ENCODE measurements at places on chromosomes 1 and 21.

GRCh38 chr1:12215118-12215961 lies 14.5 kb upstream of the VPS13D start:
- DNase-seq = no peak

DNA sequence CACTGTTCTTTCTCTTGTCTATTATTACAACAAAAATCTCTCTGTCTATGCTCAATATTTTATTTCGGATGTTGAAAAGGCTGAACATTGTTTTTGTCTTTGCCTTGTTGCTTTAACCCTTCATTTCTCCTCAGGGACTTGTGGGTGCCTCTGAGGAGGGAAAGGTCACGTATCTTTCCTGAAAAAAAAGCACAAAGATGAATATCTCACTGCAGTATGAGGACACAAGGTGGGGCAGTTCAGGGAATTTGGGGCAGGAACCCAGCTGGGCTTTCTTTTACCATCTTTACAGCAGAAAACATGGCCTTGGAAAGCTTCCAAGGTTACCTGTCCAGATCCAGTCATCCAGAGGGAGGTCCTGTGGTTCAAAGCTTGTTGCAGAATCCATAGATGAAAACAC lies 99.1 kb upstream of the LPGAT1 start:
- no peak for DNase-seq

GRCh38 chr1:104592926-104593325 lies 843.2 kb downstream of the AMY1C start:
- DNase-seq = no peak

DNA sequence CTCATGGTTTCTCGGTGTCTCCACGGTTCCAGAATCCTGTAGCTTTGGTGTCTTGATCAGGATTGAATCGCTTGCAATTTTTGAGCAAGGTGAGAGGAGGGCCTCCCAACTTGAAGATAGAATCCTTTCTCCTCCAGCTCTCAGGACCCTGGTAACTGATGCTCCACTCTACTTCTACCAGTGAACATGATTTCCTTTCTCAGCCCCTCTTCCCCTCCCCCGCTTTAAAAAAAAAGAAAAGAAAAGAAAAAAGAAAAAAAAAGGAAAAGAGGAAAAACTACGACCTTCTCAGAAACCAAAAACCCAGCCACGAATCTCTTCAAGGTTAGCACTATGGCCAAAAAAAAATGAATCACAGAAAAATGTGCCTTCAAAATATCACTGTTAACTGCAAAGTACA lies 1.2 kb downstream of the ARHGEF11 start:
- no peak for DNase-seq

DNA sequence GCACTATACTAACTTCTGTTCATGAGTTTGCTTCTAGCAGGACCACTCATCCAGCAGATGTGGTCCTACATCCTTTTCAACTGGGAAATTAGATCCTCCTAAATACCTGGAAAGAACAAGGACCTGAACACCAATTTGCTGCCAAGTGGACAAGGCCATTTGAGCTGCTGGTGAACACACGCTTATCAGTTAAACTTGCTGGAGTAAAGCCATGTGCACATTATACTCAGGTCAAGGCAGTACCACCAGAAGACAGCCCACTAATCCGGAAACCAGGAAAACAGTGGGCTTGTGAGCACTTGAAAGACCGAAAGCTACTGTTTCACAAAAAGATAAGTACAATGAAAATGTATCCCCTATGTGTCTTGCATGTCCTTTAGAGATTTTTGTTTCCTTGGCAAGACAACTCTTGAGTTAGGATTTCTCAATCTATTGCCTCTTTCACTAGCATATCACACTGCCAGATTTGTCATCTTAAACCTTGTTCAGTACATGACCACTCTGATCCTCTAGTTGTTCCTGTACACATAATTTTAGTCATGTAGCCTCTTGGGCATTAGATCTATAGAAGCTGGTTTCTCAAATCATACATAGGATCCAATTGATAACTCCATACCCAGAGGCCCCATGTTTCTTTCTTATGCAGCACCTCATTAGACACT lies 4.5 kb upstream of the REN start:
- DNase-seq = no peak

DNA sequence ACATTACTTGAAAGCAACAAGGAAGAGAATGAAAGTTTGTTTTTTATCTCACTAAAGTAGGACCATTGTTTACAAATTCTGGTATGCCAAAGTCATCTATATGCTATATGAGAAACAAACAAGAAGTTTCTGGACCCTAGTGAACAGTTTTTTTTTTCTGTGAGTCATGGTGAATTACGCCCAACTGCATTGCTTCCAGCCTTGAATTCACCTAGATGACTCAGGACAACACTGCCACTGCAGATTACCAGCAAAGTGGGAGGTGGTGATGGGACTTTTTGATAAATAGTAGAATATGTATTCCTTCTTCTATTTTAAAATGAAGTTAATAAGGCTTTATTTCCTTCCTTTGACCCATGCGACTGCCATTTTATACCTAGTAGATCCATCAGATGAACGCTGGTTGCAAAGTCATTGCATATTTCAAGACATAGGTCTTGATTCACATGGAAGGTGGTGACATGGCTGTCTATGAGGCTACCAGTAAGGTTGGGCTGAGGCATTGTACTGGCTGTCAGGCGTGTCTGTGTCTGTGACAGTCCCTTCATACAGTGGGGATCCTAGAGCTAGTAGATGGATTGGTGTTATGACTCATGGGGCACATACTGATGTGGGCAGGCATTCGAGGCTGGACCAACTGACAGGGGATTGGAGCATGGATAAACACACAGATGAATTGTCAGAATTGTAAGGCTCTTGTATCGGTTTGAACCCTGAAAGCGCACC lies 49.1 kb upstream of the APOBEC4 start:
- no peak for DNase-seq

GRCh38 chr1:181344091-181344490 lies 139.2 kb upstream of the CACNA1E start:
- no peak for DNase-seq

DNA sequence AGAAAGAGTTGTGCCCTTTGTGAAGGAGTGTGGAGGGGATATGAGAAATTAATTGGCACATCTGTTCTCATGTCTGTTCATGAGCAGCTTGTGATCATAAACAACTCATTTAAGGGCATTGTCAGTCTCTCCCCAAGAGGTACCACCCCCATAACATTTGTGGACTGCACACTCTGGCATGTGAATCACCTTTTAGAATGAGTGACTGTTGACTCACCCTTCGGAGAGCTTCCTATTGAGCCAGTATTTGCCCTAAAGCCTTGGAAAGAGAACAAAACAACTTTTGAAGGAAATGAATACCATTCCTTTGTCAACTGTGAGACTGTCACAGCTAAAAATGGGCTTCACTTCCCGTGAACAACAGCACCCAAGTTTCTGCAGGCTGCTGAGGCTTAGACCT lies 27.5 kb upstream of the MYSM1 start:
- DNase-seq = no peak

GRCh38 chr1:244552336-244552735 lies 91.3 kb downstream of the CATSPERE start:
- no peak for DNase-seq

DNA sequence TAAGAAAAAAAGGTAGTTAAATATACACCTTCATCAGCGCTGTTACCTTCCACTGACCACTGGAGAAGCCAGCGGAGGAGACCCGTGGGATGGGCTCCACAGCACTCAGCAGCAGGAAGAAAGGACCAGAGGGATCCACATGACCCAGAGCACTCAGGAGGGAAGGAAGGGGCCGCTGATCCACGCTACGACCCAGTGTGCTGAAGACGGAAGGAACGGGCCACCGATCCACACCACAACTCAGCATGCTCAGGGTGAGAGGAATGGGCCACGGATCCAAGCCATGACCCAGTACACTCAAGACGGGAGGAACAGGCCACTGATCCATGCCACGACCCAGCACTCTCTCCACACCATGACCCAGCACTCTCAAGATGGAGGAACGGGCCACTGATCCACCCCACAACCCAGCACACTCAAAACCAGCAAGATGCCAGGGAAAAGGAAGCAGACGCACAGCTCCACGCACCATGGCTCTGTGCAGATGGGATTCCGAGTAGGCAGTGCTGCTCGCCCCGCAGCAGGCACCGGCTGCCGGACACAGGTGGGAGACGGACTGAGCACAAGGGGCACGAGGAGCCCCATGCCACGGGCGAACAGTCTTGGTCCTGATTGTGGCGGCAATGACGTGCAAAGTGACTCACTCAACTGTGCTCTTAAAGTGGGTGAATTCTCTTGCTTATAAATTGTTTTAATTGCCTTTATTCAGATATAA lies 8.7 kb downstream of the WRAP73 start:
- DNase-seq = no peak

DNA sequence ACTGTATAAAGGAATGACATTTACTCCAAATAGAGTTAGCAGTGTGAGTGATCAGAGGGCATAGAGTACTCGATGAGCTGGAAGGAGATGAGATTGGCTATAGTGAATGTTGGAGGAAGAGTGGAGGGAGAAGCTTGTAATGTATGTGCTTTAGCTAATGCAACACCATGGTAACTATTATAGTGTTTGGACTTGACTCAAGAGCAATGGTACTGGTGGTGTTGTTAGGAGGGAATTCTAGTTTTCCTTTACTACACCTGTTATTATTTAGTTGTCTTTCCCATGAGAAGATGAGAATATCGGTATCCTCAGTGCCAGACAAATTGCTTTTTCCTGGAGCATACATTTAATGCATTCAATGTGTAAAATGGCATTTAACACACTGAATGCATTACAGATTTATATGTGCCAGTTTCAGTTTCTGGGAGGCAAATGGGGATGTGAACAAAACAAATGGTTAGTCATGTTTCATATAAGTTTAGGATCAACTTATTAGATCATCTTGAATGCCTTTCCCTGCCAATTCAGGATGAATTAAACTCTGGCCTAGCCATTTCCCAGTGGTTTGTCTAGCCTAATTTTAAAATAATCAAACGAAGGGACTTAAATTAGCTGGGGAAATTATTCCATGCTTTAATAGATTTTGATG lies 291.1 kb upstream of the ADAMTS5 start:
- no peak for DNase-seq

DNA sequence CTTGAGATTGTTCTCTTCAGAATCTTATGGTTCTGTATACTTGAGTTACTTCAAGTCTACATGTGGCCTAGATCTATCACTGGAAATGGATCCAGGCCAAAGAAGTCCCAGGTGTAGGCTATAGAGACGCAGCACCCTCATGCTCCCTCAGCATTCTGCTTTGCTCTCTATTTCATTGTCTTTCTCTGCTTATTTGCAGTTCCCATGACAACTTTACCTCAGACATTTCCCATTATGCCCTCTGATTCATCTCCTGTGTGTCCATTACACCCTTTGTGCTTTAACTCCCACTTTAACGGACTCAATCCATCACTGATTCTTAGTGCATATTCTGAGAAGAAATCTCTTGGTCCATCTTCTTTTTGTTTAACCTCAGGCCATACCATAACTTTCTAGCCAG lies 236.9 kb upstream of the NRIP1 start:
- DNase-seq = no peak

- DNase-seq = no peak
These were observed 80.5 kb downstream of the FGGY start for GRCh38 chr1:59377350-59377904.

- no peak for DNase-seq
These were observed 16.6 kb downstream of the ATP1A4 start for GRCh38 chr1:160168016-160168415.

GRCh38 chr1:110083866-110084226 lies 13.4 kb upstream of the ALX3 start:
- DNase-seq = peak; percentile 78

Measured in H7 (cell line).